Stimulated activated CD4-positive, alpha-beta T cell treated with anti-CD3 and anti-CD28 coated beads, Interleukin-12 subunit alpha, Interleukin-12 subunit beta, amount 100 ng/mL, for 48 hours (primary cell): ENCODE measurements at places on chromosomes 5 and 9.

GRCh38 chr5:34042321-34042720 lies 692 bp downstream of the C1QTNF3 start:
- no peak for DNase-seq

- no peak for DNase-seq
These were observed 266.0 kb downstream of the DTWD2 start for GRCh38 chr5:118722122-118723020.

DNA sequence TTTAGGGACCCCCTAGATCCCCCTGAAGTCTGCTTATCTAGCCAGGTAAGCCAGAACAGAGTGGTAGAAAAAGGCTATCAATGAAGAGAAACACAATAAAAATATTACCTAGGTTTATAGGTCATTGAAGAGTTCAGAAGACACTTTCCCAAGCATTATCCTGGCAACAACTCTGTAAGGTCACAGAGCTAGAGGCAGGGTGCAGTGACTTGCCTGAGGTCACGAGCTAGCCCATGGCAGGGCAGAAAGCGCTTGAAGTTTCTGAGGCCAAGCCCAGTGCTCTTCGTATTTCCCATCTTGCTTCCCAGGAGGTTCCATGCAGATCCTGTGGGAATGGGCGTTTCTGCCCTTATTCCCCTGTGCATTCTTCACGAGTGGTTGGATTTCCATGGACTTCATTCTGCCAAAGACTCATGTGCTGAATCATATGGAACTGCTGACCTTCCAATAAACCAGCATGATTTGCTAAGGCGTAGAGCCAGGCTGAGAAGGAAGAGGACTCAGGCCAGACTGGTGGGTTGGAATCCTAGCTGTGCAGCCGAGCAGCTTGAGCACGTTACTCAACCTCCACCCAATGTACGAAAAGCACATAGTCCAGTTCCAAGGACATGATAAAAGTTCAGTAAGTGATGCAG lies 22.1 kb downstream of the TRMO start:
- no peak for DNase-seq

GRCh38 chr5:167638816-167639215 lies 652.6 kb upstream of the WWC1 start:
- no peak for DNase-seq

DNA sequence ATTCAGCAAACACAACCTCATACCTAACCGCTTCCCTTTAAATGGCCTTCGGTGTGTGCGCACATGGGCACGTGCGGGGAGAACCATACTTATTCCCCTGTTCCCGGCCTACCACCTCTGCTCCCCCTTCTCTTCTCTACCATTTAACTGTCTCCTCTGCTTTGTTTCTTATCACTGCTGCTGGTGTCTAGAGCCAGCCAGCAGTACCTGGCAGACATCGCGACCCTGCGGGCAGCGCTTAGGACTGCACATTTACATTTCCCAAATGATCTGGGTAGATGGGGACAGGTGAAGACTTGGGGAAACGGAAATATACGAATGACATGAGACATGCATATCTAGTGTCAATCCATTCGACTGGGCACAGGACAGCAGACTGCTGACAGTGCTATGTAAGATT lies 56.6 kb downstream of the PSMB7 start:
- no peak for DNase-seq

DNA sequence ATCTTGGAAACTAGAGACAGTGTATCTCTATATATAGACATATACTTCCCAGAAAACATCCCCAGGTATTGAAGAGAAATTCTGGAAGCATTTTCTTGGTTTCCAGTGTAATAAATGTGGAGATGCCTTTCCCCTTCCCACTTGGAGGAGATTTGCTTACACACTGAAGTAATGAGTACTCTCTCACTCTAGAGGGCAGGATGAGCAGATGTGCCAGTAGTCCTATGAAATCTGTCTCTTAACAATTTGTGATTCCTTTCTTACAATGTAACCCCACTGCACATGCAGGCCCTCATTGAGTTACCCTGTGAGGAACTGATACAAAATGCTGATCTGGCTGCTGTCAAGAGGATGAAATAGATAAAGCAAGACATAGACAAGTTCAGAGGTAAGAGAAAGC lies 567.2 kb downstream of the SLCO4C1 start:
- DNase-seq: no peak

DNA sequence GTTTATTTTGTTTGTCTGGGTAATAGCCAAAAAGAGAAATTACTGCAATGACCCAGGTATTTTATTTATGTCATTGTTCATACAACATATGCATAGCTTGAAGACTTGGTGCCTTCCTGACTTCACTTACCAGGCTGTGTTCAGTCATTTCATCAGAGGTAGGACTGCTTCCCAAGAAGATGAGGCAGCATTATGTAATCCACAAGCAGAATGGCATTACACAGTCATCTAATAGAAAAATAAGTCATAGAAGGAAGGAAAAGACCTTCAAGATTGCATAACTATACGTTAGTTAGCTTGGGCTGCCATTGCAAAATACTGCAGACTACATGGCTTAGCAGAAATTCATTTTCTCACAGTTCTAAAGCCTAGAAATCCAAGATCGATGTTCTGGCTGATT lies 167.5 kb downstream of the NMUR2 start:
- no peak for DNase-seq

DNA sequence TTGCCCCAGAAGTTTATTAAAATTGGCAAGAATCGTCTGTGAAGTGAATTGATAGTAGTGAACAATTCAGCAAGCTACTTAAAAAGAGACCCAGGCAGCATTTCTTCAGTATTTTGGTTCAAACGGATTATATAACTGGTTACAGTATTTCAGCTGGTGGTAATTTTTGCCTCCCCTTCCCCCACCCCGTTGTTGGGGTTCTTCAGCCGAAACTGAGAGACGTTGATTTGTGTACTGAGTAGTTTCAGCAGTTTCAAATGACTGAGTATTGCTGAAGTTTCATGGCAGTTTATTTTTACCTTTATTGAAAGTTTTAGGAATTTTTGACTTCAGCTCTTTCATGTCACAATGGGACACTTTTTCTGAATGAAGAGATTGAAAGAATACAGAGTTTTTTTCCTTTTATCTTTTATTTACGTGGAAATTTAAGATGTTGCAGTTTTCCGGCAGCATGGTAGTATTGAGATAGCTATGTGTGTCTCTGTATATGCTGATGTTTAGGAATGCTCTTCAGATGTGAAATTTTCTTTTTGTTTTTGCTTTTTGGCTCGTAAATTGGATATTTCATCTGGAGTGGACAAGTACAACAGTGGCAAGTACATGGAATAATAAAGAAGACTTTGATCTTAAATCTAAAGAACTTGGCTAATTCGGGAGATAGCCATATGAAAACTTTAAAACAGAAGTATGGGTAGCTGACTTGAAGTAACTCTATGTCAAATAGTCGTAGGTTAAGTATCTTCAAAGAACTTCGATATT lies 1.9 kb downstream of the GPBP1 start:
- DNase-seq: peak; percentile 46

GRCh38 chr9:136742591-136743391 lies at the start of gene LCN10:
Gene LCN10, minus strand, starts transcription at chr9:136742940. Its CDS starts 37 bp downstream, at chr9:136742903.
- no peak for DNase-seq

- DNase-seq: no peak
These were observed 537 bp downstream of the MEIKIN start for GRCh38 chr5:131944702-131945550.

- no peak for DNase-seq
These were observed 1.5 kb downstream of the GDNF start for GRCh38 chr5:37838152-37838932.

- DNase-seq: no peak
These were observed 12.5 kb upstream of the LPAR1 start for GRCh38 chr9:111050819-111051218.

DNA sequence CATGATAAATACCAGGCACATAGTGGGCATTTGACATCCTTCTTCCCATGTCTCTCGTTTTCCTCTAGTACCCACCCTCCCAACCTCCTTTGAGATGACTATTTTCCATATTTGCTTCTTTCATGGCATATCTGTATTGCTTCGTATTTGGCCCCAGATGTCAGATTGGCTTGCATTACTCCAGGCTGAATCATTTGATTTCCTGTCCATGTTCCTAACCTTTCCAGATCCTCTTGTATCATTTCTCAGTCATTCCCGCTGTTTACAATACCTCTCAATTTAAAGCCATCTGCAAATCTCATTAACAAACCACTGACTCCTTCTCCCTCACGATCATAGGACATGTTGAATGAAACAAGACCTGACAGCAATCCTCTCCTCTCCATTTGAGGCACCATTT lies 19.9 kb downstream of the MTX3 start:
- DNase-seq: no peak

GRCh38 chr5:149886692-149887470 lies 57.7 kb downstream of the PDE6A start:
- no peak for DNase-seq

GRCh38 chr9:2583308-2584013 lies 38.1 kb upstream of the VLDLR start:
- DNase-seq: no peak

GRCh38 chr9:70532716-70533115 lies 118.3 kb upstream of the KLF9 start:
- DNase-seq: no peak

DNA sequence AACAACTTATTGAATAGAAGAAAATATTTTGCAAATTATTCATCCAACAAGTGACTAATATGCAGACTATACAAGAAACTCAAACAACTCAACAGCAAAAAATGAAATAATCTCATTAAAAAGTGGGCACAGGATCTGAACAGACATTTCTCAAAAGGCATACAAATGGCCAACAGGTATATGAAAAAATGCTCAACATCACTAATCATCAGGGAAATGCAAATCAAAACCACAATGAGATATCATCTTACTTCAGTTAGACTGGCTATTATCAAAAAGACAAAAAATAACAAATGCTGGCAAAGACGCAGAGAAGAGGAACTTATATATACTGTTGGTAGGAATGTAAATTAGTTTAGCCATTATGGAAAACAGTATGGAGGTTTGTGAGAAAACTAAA lies 1.8 kb upstream of the AMACR start:
- no peak for DNase-seq

GRCh38 chr5:74596927-74597326 lies 43.6 kb downstream of the ENC1 start:
- no peak for DNase-seq

DNA sequence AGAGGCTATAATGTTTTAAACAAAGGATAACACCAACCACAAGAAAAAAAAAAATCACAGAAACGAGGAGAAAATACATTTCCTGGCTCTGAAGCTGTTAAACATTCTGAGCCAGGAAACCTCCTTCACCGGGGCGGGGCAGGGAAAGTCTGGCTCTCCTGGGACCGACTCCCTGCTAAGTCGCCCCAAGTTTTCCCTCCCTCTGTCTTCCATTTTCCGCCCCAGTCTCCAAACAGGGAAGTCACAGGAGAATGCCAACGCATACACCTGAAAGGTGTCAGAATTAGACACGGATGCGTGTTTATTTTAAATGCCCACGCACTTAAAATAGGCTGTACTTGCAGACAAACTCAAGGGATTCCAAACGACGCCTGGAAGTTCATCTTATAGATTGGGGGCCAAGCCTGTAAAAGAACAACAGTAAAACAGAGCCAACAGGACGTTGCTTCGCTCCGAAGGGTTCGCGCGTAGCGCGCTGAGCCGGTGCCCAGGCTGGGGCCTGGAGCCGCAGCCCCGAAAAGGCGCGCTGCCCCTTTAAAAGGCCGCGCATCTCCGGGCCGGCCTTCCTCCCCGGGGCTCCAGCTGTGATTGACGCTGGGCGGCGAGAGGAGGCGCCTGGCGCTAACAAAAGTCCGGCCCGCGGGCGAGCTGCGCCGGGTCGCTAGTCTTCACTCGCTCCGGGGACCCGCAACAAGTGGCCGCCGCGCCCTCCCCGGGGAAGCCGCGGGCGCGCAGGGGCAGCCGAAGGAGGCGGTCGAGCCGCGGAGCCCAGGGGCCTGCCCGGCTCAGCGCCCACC lies at the start of gene FBXL7:
FBXL7 (plus strand) TSS at position 653 of the 797 bp plus-strand sequence.
- DNase-seq: no peak

- no peak for DNase-seq
These were observed 47.1 kb downstream of the SLC38A9 start for GRCh38 chr5:55665065-55665464.

DNA sequence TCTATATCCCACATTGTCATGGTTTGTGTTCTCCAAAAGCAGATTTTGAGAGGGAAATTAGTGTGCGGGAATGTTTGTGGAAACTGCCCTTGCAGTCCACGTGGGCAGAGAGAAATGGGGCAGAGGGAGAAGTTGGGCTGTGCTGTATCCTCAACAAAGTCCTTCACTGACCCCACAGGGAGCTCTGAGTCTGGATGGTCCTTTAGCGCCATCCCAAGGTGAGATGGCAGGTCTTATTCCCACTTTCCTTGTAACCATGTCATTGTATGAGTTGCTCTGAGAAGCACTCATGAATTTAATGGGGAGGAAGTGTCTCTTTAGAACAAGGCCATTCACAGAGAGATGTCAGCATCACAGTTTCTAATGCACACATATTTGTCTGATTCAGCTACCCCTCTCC lies 127.1 kb downstream of the ANKRD18B start:
- DNase-seq: no peak

DNA sequence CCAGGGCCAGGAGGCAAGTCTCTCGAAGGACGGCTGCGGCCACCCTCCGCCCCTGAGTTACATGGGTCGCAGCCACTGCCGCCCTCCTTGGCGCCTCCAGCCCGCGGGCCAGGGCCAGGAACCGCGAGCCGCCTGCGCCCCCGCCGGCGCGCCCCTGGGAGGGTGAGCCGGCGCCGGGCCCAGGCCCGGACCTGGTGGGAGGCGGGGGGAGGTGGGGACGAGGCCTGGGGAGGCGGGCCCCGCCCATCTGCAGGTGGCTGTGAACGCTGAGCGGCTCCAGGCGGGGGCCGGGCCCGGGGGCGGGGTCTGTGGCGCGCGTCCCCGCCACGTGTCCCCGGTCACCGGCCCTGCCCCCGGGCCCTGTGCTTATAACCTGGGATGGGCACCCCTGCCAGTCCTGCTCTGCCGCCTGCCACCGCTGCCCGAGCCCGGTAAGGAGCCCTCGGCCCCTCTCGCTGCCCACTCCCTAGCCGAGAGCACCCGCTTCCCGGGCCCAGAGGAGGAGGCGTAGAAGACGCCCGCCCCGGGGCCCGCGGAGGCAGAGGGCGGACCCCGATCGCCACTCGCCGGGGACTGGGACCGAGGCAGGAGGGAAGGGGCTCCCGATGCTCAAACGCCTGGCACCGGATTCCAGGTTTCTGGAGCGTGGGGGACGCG lies at the start of gene ASS1:
ASS1 (plus strand) TSS at position 397 of the 657 bp plus-strand sequence. CDS start 7,268 bp downstream, outside the sequence.
- DNase-seq: peak; percentile 27

DNA sequence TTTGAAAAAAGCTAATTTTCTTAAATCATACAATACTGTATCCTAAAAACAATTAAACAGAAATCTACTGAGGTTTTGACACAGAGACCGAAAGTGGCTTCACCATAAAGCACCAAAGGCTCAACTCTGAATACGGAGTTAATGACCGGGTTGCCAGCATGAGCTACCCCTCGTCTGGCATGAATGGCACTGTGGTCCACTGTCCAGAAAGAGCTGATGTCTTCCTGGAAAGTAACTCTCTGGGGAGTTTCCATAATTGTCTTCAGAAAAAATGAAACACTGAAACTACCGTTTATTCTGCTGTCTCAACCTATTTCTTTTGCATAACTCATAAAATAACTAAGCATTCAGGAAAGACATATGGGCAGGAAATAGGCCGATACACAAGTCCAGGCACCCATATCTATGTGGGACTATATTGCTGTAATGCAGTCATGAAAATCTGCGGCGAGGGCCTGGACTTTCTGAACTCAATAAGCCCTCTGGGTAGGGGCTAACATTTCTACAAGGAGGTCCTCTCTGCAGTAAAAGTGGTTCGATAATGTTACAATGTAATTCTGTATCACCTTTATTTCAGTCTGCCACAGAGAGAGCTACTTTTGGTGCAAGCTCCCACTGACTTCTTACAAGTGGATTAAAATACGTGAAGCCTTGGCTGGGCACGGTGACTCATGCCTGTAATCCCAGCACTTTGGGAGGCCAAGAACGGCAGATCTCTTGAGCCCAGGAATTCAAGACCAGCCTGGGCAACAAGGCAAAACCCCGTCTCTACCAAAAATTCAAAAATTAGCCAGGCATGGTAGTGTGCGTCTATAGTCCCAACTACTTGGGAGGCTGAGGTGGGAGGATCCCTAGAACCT lies 52.4 kb downstream of the ANKH start:
- DNase-seq: no peak
